Activated CD4-positive, alpha-beta T cell treated with anti-CD3 and anti-CD28 coated beads, Interleukin-2, amount 50 U/mL, for 4 hours (primary cell): ENCODE measurements at places on chromosomes 12 and 14.

- DNase-seq = no peak
These were observed 195.5 kb downstream of the CACNA1C start for GRCh38 chr12:2248087-2248900.

GRCh38 chr12:100956311-100956852 is 161.8 kb downstream of the ANO4 start:
- no peak for DNase-seq

- DNase-seq = peak; percentile 3
These were observed 227.1 kb upstream of the KRR1 start for GRCh38 chr12:75738486-75738885.

DNA sequence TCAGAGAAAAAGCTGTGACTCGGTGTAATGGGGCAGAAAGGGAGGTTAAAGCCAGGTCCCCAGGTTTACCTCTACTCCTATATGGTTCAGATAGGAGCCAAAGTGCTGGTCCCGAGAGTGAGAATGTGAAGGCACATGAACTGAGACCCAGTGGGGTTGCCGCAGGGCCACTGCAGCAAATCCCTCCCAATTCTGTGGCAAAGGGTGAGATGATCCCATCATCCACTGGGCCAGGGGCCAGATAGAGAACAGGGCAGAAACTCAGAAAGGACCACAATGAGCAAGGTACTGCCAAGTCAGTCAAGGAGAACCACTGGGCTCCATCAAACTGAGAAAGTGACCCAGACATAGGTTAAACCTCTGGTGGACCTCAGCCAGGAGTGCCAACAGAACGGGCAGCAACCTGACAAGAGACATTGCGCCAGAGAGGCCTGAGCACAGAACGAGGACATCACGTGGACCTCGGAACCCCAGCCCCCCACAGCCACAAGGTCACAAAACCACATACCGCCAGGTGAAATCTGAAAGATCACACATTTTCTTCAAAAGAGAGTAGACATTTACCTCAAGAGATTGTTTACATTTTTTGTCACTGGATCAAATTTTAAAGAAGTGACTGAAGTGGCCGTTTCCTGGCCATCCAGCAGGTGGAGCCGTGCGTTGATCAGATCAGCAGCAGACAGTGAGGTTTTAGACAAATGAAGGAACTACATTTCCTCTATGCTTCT is 20.5 kb upstream of the ITPR2 start:
- DNase-seq = peak; percentile 68
